ENCODE measurements at places on chromosomes 3 and 15.

GRCh38 chr3:170330366-170330765, 27.1 kb upstream of the SKIL start:
- ATAC-seq, result peak; percentile 88

DNA sequence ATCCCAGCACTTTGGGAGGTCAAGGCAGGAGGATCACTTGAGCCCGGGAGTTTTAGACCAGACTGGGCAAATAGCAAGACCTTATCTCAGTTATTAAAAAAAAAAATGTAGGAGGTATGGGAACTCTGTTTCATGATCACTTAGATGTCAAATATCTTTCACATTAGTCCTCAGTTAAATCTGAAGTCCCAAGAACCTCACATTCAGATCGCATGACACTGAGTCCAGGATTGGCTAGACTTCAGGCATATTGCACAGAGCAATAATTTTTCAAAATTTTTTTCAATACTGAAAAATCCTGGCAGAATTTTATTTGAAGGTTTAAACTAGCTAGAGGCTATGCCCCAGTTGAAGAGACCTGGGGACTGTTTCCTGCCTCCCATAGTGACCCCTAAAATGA, 56.3 kb upstream of the ZNF148 start:
- ATAC-seq, result no peak

DNA sequence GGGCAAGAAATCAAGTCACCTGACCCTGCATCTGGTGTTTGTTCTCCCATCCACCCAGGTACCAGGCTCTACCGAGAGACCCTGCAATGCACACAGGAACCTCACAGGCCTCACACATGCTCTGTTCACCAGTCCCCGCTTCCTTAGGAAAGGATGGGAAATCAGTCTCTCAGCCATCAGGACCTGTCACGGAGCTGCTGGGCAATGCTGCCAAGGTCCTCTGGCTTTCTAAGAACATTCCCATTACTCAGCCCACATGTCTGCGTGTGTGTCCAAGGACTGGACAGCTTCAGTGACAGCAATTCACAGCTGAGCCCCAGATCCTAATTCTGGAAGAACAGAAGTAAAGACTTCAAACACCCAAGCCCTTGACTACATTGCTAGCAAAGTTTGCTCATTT, 6.5 kb upstream of the SRGAP3 start:
- no peak for ATAC-seq

- no peak for ATAC-seq
Observed at GRCh38 chr3:106256249-106256957, 387.6 kb upstream of the CBLB start.

DNA sequence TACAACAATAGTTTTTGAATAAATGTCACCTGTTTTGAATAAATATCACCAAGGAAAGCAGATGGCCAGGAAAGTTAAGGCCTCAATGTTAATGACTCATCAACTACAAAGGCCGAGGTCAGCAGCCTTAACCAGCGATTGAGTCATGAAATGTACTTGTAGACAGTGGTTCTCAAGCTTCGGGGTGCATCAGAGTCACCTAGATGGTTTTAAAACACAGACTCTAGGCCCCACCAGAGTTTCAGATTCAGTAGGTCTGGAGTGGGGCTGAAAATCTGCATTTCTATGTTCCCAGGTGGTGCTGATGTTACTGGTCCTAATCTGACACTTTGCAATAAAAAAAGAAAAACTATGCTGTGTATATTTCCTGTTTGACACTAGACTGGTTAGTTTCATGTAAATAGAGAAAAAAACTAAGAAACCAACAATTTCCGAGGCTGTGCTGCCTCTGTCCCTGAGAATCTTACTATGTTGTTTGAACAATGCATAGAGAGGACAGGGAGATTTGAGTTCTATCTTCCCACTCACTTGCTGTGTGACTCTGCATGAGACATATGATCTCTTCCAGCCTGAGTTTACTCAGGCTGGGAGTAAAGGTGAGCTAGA, 9.8 kb downstream of the RAB27A start:
- peak; percentile 72 for ATAC-seq

DNA sequence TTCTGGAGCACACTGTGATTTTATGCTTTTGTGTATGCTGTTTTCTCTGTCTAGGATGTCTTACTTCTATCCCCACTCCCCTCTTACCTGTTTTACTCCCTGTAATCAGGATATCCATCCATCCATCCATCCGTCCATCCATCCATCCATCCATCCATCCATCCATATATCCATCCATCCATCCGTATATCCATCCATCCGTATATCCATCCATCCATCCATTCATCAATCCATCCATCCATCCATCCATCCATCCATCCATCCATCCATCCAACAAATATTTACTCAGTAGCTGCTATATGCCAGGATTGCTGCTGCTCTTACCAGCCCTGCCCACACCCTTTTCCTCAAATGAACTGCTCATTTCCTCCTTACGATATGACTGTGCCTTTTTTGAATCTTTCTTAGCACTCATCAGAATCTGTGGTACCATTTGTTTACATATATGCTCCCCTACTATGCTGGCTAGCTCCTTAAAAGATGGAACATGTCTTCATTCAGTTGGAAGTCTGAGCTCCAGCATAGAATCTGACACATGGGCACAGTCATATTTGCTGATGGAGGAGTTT, 35.2 kb downstream of the USP13 start:
- no peak for ATAC-seq

GRCh38 chr3:177618873-177619733, 421.8 kb upstream of the TBL1XR1 start:
- ATAC-seq, result peak; percentile 25

- no peak for ATAC-seq
Observed at GRCh38 chr15:89822951-89823711, 8.5 kb upstream of the ANPEP start.

DNA sequence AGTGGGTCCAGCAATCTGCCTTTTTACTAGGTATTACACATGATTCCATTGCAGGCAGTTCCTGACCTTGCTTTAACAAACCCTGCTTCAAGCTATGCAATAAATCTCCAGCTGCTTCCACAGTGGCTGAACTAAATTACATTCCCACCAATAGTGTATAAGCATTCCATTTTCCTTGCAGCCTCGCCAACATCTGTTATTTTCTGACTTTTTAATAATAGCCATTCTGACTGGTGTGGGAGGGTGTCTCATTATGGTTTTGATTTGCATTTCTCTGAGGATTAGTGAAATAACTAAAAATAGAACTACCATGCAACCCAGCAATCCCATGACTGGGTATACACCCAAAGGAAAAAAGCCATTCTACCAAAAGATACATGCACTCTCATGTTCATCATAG, 36.4 kb upstream of the DNAJC13 start:
- no peak for ATAC-seq

Measured in esophagus mucosa (tissue), 1 donor.